ENCODE measurements at places on chromosomes 13 and 19.

DNA sequence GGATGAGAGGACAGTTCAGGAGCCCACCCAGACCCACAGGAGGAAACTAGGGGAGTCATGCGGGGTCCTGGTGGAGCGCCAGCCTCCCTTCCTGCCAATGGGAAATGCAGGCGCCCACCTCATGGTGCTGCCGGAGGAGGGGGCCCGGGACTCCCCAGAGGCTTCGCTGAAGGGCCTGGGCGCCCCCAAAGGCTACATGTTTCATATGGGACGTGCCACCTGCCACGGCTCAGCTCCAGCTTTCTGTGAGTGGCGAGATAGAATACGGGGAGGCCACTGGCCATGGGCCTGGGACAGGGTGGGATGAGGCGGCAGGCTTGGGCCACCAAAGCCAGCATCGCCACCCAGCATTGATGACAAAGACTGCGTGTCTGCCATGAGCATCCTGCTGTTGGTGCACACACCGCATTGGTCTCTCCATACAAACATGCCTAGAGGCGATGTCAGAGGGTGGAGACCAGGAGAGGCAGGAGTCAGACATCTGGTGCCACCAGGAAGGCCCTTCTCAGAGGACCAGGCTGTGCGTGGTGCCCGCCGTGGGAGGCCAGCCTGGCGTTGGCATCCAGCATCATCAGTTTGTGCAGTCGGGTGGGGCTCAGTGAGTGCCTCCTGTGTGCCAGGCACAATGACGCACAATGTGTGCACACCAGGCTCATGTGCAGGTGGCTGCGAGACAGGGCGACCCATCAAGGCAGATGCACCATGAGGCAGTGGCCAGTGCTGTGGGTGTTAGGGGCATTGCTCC, 1.2 kb upstream of the F10 start:
- no peak for DNase-seq

- DNase-seq: no peak
These were observed 16.4 kb downstream of the MICOS13 start for GRCh38 chr19:5663904-5664303.

- DNase-seq: no peak
These were observed 1.5 kb downstream of the ZNF581 start for GRCh38 chr19:55644842-55645511.

DNA sequence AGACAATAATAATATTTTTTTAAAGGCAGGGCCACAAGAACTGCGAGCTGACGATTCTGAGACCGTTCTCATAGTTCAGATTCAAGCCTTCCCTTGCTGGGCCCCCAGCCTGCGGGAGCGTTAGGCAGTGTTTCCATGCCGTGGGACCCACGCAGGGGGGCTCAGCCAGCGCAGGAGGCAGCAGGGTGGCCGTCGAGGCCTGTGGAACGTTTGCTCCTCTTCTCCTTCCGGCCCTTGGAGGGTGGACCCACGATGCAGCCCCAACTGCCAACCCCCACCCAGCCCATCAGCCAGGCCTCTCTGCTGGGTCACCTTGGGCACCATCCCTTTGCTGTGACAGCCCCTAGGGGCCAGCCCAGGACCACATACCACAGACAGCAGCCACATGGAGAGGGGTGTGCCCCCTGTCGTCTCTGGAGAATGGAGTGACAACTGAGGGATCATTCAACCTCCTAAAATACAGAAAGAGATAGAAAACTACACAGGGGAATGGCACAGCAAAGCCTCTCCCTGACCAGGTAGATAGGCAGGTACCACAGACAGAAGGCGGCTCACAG, 46.8 kb downstream of the PDCD5 start:
- no peak for DNase-seq

GRCh38 chr13:103224804-103225203, 158.6 kb upstream of the SLC10A2 start:
- no peak for DNase-seq

All from activated gamma-delta T cell treated with anti-CD3 and anti-CD28 coated beads, Interleukin-2, amount 50 U/mL, for 16 hours (primary cell).